ENCODE measurements at places on chromosomes 1 and 21.

- no peak for DNase-seq
Measured at GRCh38 chr1:117669572-117669971, 63.7 kb downstream of the TENT5C start.

GRCh38 chr1:61224609-61225008 is 142.2 kb downstream of the NFIA start:
- DNase-seq: no peak

GRCh38 chr21:29953072-29953471 is 13.3 kb upstream of the GRIK1 start:
- no peak for DNase-seq

DNA sequence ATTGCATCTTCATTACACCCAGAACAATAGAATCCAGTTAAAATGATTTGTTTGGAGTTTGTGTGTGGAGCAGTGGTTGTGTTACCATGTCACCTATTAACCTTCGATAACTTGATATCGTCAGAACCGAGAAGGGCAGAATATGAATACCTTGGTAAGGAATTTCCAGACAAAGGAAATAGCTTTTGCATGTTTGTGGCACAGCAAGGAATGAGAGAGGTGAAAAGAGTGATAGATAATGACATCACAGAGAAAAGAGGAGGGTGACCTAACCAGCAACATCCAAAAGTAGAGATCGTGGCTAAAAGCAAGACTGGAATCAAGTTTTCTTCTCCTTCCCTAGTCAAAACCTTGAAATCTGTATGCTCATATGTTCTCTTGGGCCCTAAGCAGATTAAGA is 244.6 kb upstream of the NEGR1 start:
- DNase-seq: no peak

- DNase-seq: no peak
Measured at GRCh38 chr1:43445606-43446387, 7.9 kb downstream of the HYI start.

DNA sequence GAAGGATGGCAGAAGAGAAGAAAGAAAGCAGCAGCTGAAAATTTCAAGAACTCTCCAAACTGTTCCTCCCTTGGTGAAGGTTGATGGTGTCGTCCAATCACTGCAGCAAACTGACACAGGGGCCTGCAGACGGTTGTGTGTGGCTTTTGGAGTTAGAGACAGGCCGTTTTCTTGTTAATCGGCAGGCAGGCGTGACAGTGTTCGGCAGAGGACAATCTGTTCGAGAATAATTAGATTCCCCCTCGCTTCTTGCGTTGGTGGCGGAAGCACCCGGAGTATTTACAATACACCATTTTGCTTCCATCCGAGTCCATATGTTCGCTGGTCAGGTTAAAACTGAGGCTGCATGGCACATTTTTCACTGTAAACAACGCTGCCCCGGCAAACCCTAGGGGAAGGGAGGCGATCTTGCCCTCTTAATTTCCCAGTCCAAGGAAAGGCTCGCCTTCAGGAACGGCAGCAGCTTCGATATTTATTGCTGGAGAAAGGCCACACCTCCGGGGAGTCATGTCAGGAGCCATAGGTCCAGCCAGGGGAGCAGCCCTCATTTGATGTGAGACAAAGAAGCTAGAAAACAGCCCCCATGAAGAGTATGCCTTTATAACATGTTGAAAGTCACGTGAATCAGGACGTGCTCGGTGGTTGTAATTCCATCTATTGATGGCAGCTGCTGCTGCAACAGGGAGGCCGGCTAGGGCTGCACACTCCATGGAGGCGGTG is 360.1 kb downstream of the SMYD3 start:
- DNase-seq: no peak

DNA sequence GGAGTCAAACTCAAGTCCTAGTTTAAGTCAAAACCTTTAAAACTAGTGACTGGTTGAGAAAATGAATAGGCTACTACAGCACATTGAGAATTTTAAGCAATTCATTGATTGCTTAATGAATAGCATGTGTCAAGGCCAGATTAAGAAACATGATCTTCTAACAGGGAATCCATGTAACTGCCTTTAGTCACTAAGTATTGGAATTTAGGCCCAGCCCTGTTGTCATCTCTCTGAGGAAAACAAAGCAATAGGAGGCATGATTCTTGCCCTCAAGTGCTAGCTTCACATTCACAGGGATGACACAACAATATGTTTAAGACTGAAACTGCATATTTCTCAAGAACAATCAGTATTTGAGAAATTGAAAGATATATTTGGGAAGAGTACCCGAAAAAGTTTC is 70.0 kb upstream of the PTGS2 start:
- no peak for DNase-seq

DNA sequence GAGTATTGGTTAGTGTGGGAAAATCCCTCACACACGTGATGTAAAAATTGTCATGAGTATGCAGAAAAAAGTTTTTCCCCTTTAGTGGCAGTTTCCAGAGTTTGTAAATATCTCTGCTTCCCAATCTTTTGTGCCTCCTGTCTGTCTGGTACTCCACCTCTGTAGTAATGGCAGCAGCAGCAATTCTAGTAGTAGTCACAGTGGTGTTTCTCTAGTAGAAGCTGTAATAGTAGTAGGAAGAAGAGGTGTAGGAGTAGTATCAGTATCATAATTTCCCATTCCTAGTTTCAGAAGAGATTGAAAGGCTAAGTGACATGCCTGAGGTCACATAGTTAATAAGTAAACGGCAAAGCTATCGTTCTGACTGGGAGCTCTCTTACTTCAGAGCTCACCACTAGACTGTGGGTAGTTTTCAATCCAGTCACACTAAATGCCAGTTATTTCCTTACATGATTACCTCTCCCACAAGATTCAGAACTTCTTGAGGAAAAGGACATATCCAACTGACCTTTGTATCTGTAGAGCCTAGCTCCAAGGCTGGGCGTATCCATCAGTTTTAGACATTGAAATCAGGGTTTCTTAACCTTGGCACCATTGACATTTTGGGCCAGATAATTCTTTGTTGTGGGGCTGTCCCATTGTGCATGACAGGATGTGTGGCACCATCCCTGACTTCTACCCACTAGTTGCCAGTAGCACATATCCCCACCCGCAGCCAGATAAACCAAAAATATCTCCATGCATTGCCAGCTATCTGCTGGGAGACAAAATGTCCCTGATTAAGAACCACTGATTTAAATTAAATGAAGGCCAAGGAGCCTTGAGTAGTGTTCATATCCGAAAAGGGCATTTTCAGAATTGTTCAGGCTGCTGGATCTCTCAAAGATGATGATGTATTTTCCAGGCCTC is 135.9 kb downstream of the FGGY start:
- DNase-seq: no peak
